CD8-positive, alpha-beta memory T cell (primary cell): ENCODE measurements at places on chromosomes 13 and 19. TPM values are rescaled to one million over a fixed set of nuclear protein-coding genes. Genes with fewer than 3 reads are reported as not detected.

Gene PRTN3
- not detected for total RNA-seq

DNA sequence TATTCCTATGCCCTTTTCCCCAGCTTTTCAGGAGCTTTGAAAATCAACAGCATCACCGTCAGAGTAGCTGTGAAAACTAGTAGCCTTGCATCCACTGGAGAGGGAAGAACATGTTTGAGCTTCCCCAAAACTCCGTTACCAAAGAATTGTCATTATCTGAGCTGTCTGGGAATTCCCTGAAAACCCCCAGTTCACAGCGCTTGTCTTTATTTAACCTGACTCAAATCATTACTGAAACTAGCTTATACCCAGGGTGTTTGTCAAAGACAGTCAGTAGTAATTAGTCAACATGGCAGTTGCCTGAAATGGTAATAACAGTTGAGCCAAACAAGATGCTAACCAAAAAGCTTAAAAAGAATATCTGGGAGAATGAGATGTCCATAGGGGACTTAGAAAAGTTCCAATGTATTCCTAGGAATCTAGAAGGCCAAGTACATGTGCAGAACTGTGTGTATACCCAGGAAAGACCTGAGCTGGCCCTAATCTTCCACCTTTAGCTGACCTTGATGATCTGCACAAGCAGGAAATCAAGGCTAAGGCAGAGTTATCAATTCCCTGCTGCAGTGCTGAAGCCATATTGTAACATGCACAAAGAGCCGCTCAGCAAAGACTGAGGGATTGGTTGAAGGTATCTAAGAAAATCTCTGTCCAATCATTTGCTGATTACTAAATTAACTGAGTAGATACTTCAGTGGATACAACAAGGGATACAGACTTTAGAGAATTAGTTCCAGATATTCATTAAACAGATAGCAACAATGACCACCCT, 130.8 kb downstream of the KL start:
- DNase-seq, result no peak

DNA sequence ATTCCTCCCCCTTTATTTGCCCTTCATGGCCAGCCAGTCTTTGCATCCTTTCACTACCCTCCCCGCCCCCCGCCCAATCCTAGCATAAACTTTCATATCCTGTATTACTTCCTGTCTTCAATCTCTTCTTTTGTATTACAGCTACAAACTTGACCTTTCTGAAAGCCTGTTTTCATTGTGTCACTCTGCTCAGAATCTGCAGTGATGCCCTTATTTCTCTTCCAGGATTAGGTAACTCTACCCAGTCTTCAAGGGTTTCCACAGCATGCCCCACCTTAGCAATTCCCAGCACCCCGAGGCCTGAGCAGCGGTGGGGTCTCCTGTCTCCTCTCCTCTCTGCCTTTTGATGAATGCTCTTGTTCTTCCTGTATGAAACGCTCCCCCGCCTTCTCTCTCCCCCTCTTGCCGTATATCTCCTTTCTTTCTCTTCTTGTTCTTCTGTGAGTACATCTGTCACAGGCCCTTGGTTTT, 145.6 kb downstream of the SHISA2 start:
- no peak for DNase-seq

Gene RNF17
- total RNA-seq, result not detected

Gene FSD1
- total RNA-seq, result 10.9 TPM

DNA sequence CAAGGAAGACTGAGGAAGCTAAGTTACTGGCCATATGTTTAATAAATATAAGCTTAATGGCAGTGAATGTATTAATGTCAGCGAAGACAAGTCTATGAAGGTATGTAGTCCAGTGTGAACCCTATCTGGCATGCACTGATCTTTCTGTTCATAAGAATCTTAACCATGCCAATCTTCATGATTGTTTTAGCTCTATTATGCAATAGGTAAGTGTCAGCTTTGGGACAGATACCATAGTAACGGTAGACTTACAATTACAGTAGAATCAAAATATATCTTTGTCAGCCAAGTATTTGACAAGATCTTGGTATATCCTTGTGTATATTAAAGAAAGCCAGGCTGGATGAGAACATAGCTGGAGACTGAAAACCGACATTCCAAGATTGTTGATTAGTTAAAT, 428.5 kb downstream of the SPRY2 start:
- DNase-seq, result no peak
